ENCODE measurements at places on chromosomes 5 and 9.

GRCh38 chr9:36995927-36996705 lies 38.0 kb downstream of the PAX5 start:
- peak; percentile 18 for DNase-seq

GRCh38 chr9:4263591-4263990 lies 36.3 kb downstream of the GLIS3 start:
- DNase-seq, result no peak

DNA sequence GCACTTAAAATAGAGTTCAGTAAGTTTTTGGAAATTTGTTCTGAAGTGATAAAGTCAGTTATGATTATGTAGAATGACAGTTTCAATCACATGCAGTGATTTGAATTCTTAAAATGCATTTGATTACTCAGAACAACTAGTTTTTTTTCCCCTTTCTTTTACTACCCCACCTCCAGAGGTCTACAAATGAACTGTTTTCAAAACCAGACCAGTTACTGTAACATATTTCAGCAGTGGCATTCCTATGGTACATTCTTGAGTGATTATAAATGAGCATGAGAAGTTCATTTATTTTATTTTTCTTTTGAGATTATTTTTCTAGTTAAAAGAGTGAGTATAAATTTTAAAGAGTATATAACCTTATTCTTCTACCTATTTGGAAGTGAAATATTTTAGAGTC lies 71.6 kb downstream of the NNT start:
- no peak for DNase-seq

- no peak for DNase-seq
These were observed 26.2 kb downstream of the TRIM32 start for GRCh38 chr9:116713271-116713670.

GRCh38 chr9:4339357-4339756 lies 39.5 kb upstream of the GLIS3 start:
- DNase-seq, result peak; percentile 67

- DNase-seq, result no peak
These were observed 55.3 kb downstream of the RANBP17 start for GRCh38 chr5:170917113-170917512.

- no peak for DNase-seq
These were observed 3.1 kb upstream of the FCHSD1 start for GRCh38 chr5:141654298-141654697.

DNA sequence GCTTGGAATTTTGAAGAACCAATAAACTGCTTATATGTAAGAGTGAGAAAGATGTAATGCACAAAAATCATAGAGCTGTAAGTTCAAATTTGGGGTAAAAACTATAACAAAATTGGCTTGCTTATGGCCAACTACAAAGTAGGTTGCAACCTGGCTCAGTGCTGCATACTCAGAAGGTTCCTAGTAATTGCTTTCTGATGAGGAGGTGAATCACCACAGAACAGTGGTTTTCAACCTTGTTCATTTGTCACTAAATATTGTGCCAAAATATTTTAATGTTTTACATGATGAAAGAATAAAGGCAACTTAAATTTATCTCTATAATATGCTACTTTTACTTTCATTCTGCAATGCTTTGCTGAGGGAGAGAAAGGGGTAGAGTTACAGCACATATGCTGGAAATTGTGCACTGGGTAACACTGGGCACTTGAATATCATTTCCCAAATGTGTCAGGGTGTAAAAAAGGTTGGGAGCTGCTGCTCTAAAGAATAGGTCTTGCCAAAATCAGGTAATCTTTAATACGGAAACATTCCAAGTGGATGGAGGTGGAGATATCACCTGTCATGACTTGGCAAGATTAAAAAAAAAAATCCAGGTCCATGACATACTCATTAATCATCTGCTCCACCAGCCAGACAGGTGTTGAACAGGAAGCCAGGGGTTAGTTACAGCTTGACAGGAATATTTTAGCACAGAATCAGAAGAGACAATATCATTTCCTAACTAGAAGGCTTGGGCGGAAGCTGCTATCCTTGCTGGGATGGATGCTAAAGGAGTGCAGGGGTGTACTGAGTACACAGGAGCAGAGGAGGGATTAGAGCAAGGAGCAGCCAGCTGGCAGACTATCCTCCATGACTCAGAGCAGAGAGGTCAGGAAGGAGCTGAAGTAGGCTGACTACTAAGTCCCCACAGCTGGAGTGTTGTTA lies 34.6 kb upstream of the CCL21 start:
- no peak for DNase-seq

DNA sequence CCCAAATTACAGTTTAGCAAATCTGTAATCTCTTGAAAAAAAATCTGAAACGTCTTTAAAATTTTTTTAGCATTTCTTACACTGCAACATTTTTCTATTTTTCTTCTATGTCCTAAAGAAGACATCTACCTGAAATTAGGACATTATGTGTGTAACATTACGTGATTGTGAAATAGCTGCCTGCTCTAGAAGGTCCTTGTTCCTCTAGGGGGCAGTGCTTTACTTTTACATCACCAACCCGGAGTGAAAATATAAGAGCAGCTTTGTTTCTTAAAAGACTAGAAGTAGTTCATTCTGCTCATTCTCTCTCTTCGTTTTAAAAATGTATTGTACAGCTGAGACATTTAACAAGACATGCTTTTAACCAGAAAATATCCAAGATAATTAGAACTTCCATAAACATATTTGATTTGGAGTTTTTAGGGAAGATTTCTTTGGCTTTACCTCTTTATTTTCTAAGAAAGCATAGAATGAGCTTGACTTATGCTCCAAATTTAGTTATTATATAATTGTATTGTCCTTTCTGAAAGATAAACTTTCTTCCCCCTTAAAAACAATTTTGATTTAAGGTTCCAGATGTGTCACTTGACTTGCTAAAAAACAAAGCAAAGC lies 48.1 kb upstream of the RIOK2 start:
- DNase-seq, result no peak

Measured in stimulated activated CD4-positive, alpha-beta T cell treated with anti-CD3 and anti-CD28 coated beads, Interleukin-1b, Interleukin-23, amount 100 ng/mL, for 24 hours (primary cell).